Vagina (tissue), 2 donors: ENCODE measurements at places on chromosomes 11 and 22. TPM values are rescaled to one million over a fixed set of nuclear protein-coding genes. Genes with fewer than 3 reads are reported as not detected.

TTC36 gene
- not detected for total RNA-seq

VWCE gene
- total RNA-seq, result 3.4 TPM

XKR3 gene
- total RNA-seq, result not detected

CADM1 gene
- 37.1 TPM for total RNA-seq

TRPM5 gene
- total RNA-seq, result not detected

DNA sequence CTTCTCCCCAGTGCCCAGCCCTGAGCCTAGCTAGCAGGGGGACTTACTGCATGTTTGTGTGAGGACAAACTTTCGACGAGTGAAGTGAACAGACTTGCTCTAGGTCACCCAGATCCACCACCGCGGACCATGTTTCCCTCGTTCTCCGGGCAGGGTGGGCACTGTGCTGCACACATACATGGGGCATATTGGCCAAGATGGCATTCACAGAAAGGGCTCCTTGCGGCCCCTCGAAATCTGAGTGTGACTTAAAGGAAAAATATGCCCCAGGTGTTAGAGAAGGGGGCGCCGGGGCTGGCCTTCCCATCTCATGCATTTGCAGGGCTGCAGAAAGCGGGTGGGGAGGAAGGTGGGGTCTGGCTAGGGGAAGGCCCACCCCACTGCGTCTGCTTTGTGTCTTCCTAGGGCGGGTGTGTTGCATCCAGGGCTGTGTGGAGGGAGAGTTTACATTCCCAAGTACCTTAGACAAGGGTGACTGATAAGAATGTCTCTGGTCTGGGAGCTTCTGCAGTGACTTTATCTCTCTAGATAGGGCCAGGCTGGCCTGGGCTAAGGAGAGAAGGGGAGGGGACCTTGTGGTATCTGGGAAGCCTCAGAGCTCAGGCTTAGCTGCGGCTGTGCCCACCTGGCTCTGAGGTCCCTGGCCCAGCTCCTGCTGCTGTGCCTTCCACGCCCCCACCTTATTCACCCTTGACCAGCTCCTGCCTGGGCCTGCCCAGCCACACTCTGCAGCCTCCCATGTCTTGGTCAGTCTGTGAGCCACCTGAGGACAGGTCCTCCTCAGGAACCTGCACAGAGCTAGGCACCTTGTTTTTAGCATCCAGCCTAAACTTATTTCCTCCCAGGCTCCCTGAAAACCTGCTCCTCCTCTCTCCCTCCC lies 45.8 kb downstream of the LRRC32 start:
- peak; percentile 77 for DNase-seq

DNA sequence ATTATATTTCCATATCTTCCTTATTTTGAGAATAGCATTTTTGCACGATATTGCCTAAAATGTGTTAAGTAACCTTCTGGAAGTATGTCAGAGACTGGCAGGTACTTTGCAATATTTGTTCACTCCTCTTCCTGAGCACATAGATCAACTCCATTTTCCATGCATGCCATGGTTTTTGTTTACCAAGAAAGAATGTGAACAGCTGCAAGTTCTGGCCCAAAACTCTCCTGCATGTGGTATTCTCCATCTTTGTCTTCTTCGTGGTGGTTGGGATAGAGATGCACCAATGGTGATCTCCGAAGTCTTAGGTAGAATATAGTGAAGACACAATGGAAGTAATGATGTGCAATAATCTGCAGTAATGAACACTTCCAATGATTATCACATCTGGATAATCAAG lies 2241.0 kb upstream of the RAG2 start:
- no peak for DNase-seq

DNA sequence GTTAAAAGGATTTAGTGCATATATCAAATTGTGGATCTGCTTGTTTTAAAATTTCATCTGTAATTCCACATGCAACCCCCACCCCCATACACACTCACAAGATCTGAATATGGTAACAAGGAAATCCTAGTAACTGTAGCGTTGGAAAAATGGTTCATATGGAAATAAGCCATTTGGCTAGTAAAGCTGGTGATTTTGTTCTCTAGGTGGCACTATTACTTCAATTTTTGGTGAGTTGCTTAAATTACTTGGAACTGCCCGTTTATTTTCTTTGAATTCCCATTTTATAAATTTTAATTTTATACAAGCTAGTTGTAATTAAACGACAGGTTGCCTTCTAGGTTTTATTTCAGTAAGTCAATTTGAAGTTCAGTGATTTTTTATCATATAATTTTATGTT lies 5.3 kb downstream of the BDNF start:
- DNase-seq, result no peak

GRCh38 chr11:79864882-79865281 lies 424.1 kb upstream of the TENM4 start:
- no peak for DNase-seq

DNA sequence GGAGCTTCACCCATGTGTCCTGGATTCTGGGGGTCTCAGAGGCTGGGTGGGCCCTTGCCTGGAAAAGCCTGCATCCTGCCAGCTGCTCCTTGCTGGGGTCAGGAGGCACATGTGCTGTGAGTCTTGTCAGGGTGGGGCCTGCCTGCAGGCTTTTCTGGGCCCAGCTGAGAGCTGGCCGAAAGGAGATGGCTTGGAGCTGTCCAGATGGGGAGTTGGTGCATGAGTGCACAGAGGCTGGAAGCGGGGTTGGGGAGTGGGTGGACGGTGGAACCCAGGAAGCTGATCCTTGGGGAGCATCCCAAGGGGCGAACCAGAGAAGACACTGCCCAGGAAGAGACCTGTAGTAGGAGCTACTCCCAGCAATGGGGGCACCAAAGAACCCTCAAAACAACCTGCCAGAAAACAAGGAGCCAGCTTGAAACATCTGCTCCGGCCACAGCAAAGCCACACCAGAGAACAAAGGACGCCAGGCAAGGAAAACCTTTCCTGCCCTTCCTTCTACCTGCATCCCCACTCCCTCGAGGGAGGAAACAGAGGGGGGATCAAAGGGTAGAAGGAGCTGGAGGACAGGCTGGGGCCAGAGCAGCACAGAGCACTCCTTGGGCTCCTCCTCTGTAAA lies 8.2 kb upstream of the KCTD17 start:
- DNase-seq, result no peak

- DNase-seq, result no peak
Observed at GRCh38 chr11:113684496-113684895, 21.6 kb downstream of the TMPRSS5 start.

DNA sequence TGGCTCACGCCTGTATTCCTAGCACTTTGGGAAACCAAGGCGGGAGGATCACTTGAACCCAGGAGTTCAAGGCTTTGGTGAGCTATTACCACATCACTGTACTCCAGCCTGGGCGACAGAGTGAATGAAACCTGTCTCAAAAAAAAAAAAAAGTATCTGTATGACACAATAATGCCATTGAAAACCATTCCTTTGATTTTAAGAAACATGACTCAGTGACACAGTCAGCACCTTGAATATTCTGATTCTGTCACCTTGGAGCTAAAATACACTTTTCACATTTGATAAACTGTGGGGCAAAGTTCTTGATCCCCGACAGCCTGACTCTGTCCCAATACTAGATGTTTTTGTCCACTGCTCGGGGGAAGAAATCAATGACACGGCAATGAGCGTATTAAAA lies 16.7 kb upstream of the ELFN2 start:
- DNase-seq, result no peak

DNA sequence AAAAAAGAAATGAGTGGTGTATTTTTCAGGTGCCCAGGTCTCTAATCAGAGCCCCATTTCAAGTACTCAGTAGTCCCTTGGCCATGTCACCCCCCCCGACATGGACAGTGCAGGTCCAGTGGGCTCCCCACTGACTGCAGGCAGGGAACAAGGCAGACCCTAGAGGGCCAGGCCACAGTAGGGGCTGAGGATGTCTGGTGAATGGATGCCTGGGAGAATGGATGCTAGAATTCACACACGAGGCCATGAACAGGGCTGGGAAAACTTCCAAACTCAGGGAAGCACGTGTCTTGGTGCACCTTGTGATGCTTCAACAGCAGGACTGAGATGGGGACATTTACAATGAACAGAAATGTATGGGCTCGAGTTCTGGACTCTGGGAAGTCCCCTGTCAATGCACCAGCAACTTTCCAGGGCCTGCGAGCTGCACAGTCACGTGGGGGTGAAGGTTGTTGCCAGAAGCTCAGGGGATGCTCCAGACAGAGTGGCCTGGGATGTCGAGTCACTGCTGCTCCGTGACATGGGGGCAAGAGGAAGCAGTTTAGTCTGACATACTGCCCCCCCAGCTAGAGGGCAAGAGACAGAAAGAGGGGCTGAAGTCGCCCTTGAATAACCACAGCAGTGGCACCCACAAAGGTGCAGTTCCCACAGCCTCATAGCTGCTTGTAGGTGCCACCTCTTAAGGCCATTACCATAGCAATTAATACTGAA lies 3.1 kb downstream of the APOBEC3G start:
- no peak for DNase-seq

- peak; percentile 37 for DNase-seq
Observed at GRCh38 chr11:11574373-11575287, 47.2 kb downstream of the GALNT18 start.

DNA sequence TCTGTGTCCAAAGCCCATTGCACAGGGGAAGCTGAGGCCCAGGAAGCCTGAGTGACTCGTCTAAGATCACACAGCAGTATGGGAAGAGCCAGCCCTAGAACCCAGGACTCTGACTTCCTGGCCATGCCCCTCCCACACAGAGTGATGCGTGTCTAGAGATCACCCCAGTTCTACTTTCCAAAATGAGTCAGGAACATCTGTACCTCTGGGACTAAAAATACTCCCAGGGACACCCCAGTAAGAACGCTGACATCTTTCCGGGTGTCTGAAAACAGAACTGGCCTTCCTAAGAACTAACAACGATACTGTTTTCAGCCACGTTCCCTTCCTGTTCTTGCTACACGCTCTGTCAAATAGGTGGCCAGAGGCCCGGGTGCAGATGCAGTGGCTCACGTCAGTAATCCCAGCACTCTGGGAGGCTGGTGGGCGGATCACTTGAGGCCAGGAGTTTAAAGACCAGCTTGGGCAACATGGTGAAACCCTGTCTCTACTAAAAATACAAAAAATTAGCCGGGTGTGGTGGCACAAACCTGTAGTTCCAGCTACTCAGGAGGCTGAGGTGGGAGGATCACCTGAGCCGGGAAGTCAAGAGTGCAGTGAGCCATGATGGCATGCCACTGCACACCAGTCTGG lies 21.7 kb upstream of the PDGFB start:
- DNase-seq, result no peak

DNA sequence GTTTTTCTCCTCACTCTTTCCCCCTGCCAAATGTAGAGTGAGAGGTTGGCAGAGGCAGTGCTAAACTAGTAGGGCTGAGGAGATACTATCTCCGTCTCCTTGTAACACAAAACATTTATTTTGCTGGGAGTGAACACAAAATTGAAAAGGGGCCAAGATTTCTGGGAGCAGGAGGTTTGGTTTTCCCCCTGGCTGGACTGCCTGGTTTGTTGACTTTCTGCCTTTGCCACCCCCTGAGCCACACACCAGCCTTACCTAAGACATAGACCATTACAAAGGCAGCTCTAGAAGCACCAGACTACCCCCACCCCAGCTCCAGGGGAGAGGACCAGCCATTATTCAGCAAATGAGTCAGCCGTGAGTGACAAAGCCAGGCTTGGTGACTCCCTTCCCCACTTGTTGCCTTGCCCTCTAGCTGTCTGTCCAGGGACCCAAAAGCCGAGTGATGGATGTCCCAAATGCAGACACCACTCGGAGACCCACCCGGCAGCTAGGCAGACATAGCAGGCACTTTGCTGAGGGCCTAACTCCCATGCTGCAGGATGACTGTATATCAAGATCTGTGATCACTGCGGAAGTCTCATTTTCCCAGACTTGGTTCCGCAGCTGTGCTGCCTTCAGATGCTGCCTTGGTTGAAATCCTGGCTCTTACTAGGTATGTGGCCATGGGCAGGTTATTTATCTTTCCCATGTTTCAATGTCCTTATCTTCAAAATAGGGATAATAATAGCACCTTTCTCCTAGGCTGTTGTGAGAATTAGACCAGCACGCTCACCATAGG lies 17.7 kb upstream of the CDON start:
- DNase-seq, result no peak

DNA sequence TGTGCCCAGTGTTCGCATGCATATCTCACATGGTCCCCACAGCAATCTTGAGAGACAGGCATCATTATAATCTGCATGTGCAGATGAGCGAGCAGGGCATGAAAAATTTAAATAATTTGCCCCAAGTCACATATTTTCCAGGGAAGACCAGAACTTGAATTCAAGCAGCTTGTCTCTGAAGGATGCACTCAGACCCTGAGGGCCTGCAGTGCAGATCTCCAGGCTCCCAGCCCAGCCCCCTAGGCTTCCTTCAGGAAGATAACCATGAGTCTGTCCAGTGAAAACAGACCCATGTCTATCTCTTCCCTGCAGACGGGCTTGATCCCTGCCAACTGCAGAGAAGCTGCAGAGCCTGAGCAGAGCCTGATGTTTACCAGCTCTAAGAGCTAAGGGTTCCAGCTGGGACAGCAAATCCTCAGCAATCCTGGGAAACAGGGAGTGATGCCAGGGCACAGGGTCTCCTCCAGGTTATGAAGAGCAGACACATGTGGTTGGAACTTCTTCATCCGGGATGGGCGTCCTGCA lies 55.1 kb downstream of the NAV2 start:
- DNase-seq, result no peak

DNA sequence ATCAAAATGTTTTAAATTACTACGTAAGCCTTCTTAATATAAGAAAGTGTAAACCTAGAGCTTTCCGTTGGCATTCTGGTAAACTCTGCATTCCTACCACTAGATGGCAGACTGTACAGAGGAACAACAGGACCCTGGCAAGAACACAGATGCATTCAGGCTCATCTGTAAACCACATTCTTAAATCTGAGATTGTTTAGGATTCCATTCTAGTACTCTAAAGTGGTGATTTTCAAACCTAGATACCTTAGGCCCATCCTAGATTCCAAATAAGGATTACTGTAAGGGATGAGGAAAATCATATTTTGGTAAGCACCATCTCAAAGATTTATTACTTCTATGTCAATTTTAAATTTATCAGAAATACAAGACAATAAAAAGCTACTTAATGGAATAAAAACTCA lies 26.9 kb downstream of the PICALM start:
- no peak for DNase-seq

DNA sequence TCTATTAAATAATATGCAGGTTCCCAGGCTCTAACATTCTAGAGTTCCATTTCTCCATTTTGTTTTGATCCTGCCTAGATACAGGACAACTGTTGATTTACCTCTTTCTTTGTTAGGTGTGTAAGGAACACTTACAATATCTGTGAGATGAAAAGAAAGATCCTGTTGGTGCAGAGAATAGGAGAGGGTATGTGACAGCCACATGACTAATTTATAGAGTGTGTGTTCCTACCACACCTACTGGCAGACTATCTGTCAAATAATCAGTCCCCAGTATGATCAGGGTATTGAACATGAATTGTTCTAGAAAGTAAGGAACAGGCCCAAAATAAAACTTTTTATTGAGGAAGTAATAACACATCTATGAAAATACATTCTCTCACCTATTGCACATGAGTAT lies 10.2 kb downstream of the MMP10 start:
- DNase-seq, result no peak
